ENCODE measurements at places on chromosomes 3 and 15.
A peak's percentile ranks its signal among the peaks of the same experiment; 100 is the strongest.

GRCh38 chr3:105826778-105827634, 41.8 kb downstream of the CBLB start:
- DNase-seq: no peak

- no peak for DNase-seq
These were observed 77.1 kb upstream of the ATP11B start for GRCh38 chr3:182716114-182716688.

DNA sequence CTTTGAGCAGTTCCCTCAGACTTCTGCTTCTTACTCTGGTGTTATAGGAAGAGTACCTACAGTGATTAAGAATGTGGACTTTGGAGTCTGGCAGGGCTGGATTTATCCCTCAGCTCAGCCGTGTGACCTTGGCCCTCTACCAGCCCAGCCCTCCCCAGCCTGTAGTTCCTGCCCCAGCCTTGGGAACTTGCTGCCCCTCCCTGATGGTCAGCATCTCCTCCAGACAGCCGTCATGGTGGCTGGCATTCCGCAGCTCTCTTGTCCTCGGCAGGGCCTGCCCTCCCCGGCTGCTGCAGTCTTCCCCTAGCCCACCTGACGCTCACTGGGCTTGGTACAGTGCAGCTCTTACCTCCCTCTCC, 21.9 kb upstream of the CPNE9 start:
- no peak for DNase-seq

DNA sequence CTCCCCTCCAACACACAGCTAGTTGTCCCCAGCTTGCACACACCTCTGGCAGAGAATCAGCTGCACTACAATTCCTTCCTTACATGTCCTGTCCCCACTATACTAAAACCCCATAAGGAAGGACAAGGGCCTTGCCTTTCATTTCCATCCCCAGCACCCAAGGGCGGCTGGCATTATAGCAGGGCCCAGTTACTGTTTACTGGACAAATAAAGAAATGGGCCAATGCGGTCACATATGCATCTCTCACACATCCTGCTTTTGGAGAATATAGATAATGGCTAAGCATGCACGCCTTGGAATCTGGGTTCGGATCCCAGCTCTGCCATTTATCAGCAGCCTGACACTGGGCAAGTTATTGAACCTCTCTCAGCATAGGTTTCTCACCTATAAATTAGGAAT, 99.1 kb downstream of the DAPK2 start:
- DNase-seq: no peak

GRCh38 chr3:52524752-52525679, 8.6 kb downstream of the NT5DC2 start:
- DNase-seq: no peak

GRCh38 chr3:197936819-197937384, 13.1 kb upstream of the RPL35A start:
- DNase-seq: no peak

- DNase-seq: no peak
These were observed 62.3 kb downstream of the SYNM start for GRCh38 chr15:99167201-99167600.

DNA sequence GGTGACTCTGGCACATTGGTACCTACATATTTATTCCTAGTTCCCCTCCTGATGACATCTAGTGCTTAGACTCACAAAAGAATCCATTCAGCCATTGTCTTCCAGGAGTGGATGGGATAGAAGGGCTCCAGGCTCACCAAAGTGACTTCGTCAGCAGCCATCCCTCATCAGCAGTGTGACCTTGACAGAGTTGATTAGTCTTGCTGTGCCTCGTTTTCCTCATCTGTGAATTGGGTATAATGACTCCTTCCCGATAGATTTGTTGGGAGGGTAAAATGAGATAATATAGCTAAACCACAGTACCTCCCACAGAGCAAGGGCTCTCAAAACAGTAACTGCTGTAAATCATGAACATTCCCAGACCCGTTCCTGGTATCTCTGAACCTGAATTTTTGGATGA, 10.7 kb downstream of the ACAN start:
- no peak for DNase-seq

DNA sequence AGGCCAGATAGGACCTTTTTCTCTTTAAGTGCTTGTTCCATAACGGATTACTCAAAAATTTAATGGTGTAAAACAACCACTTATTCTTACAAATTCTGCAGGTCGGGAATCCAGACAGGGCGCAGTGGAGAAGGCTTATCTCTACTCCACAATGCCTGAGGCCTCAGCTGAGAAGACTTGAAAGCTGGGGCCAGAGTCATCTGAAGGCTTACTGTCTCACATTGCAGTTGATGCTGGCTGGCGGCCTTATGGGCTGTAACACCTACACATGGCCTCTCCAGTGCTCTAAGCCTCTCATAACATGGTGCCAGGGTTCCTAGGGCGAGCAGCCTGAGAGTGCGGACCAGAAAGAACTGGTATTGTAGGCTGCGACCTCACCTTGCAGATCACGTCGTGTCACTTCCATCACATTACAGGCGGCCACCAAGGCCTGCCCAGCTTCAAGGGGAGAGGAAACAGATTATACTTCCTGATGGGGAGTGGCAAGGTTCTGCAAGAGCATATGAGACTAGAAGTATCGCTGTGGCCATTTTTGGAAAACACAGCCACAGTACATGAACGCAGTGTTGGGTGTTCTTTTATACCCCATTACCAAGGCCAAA, 32.4 kb downstream of the CMTM7 start:
- no peak for DNase-seq

GRCh38 chr15:73240866-73241499, 127.8 kb downstream of the HCN4 start:
- DNase-seq: peak; percentile 41

DNA sequence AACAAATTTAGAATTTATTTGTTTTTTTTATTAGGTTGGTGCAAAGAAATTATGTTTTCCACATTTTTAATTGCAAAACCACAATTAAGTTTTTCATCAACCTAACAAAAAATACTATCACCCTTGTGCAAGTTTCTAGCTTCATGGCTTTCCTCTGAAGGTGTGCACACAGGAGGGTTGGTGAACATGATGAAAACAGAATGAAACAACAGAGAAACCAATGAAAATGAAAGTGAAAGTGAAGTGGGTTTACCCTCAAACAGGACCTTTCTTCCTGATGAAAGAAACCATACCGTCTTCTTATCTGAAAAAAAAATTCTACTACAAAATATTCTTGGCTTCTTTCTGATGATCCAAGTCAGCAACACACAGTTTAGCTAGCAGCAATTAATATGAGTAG, 71.9 kb upstream of the FEZF2 start:
- DNase-seq: no peak

DNA sequence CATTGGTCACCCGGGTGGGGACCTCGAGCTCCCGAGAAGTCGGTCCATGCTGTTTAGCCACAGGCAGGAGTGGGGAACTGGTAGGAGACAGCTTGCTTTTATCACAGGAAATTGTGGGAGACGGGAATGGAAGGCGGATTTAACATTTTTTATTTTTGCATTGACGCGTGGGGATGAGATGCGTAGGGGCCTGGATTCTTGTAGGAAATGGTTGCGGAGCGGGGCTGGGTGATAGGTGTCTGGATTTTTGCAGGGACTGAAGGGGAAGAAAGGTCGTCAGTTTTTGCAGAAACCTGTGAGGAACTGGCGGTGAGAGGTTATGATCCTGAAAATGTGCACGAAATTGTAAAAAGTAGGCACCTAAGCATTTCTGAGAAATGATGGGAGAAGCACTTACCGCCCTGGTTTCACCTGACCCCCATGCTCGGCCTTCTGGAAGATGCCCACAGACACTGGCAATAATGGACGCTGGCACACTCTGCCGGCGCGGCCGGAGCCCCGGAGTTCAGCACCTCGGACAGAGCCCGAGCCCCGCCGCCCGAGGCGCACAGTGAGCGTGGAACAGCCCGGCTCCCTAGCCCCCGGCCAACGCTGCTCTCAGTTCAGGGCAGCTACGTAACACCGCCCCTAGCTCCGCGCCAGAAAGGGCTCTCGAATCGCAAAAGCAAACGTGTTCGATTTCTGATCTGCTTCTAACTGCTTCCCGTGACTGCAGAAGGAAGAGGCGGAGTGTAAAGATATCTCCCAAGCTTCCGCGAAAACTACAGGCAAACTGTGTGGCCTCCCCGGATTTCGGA, 928 bp downstream of the ANKRD34C start:
- no peak for DNase-seq

GRCh38 chr3:19738846-19739245, 195.2 kb downstream of the EFHB start:
- no peak for DNase-seq

DNA sequence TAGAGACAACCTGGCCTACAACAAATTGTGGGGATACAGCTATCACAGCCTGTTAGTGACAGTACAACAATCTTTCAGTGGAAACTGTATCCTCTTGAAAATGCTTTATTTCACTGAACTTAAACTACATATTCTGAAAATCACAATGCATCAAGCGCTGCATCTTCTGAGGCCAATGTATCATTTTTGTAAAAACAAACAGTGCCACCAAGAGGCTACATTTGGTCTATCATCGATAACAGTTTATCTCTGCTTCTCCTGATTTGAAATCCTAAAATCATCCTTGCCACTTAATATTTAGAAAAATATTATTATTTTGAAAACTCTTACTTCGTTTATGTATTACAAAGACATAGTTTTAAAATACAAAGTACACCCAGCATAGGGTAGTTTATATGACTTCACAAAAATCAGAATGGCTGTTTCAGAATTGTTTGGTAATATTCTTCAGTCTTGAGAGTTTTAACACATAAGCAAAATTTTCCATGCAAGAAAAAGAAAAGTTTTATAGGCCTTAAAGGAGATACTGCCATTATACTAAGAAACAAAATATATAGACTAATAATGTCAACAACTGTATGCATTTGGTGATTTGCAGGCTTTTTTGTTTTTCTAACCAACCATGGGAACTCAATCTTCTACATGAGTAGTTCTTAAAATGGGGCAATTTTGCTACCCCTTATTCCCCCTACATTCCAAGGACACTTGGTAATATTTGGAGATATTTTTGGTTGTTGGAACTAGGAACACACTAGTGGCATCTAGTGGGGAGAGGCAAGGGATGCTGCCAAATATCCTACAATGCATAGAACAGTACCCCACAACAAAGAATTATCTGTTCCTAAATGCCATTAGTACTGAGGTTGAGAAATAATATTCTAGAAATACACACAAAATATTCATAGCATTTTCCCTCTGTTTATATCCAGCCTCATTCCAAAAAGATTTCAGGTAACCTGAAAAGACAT, 42.3 kb downstream of the WDR72 start:
- DNase-seq: no peak

- DNase-seq: no peak
These were observed 94.8 kb downstream of the DUT start for GRCh38 chr15:48426044-48426443.

GRCh38 chr15:75361989-75362641, 6.3 kb downstream of the MAN2C1 start:
- DNase-seq: no peak

GRCh38 chr3:183195266-183195665, 32.7 kb upstream of the LAMP3 start:
- DNase-seq: no peak

- no peak for DNase-seq
These were observed 9.9 kb downstream of the RARB start for GRCh38 chr3:25437953-25438352.

DNA sequence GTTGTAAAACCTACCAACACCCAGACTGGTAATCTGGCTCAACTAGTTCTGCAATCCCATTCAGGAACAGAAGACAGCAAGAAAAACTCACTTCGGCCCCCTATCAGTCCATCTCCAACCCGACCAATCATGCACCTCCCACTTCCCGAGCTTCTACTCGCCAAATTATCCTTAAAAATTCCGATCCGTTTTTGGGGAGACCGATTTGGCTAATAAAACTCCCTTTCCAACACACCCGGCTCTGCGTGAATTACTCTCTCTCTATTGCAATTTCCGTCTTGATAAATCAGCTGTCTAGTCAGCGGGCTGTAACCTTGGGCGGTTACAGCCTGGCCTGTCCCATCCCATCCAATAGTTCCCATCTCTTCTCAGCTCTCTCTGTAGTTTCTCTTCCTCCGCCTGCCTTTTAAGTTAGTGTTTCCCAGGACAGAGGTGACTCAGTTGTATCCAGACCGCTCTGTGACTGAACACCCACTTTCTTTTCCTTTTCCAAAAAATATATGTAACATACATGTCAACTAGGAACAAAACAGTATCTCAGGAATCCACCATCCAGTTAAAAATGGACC, 780 bp upstream of the ACAD9 start:
- peak; percentile 66 for DNase-seq

DNA sequence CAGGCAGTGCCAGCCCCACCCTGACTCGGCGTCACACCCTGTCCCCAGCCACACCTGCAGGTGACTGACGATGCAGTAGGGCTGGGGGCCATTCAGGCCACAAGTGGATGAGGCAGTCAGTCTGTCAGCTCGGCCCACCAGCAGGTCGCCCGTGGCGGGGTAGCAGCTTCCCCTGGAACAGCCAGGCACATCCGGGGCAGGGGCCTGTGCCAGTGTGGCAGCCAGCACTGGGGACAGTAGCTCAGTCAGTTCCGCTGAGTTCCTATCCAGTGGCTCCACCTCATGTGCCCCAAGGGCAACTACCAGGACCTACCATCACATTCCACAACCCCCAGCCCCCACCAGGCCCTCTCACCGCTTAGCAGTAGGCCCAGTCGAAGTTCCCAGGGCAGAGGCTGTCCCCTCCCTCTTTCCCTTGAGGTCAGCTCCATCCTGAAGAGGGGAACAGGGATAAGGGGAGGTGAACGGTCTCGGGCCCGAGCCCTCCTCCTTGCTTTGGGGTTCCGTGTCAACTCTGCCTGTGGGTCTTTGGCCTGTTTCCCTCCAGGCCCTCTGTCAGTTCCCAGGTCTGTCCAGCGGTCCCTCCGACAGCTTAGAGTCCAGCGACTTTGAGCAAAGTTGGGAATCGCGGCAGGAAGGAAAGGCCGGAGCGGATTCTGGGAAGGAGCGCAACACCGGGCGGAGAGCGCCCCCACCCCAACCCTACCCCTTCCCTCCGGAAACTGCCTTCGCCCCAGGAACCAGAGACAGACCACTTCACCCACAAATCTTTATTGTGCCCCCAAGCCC, at the start of gene LAMB2:
LAMB2 (minus strand) TSS at position 614 of the 789 bp plus-strand sequence; CDS start at position 431, 183 bp downstream.
- DNase-seq: no peak
